ENCODE measurements at places on chromosomes 13 and 19.
A peak's percentile ranks its signal among the peaks of the same experiment; 100 is the strongest.

- DNase-seq: no peak
These were observed 378.0 kb downstream of the TBC1D4 start for GRCh38 chr13:75103976-75104375.

DNA sequence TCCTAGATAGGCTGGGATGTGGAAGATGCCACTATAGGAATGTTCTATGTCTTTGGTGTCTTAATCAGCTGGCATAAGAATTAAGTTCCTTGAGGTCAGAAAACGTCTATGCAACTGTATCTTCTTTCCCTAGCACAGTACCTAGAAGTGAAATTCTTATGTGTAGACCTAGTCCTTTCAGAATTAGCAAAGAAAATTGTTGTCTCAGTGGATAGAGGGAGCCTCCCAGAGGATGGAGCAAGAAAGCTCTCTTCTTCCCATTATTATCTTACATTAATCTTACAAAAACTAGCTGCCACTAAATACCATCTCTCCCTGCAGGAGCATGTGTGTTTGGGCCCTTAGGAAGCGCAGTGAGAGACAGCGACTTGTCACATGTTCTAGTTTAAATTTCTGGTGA is 11.6 kb downstream of the CLDN10 start:
- DNase-seq: no peak

GRCh38 chr19:50359328-50359818 is 6.1 kb downstream of the NAPSA start:
- no peak for DNase-seq

- DNase-seq: no peak
These were observed at the start of gene BBC3 for GRCh38 chr19:47230921-47231214. BBC3 (minus strand) TSS chr19:47231199; CDS start chr19:47228431, 2,768 bp downstream.

- DNase-seq: no peak
These were observed 1191.1 kb upstream of the MIR17HG start for GRCh38 chr13:90156390-90156789.

GRCh38 chr13:34868733-34869132 is 73.3 kb upstream of the NBEA start:
- DNase-seq: no peak

DNA sequence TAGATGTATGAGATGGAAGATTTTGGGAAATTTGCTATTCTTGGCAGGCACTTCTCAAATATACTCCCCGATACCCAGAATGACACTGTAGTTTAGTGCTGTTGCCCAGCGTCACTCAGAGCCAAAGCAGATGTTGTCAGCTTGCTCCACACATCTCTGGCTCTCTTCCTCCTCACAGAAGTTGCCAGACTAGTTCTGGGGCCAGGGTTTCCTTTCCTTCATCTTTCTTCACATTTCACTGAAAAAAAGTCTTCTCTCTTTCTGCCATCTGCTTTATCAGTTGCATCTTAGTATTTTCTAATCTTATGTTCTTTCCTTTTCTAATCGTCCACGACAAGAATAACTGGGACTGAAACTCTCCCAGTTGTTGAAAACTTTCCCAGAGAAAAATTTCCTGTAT is 251.4 kb downstream of the RGCC start:
- DNase-seq: no peak

DNA sequence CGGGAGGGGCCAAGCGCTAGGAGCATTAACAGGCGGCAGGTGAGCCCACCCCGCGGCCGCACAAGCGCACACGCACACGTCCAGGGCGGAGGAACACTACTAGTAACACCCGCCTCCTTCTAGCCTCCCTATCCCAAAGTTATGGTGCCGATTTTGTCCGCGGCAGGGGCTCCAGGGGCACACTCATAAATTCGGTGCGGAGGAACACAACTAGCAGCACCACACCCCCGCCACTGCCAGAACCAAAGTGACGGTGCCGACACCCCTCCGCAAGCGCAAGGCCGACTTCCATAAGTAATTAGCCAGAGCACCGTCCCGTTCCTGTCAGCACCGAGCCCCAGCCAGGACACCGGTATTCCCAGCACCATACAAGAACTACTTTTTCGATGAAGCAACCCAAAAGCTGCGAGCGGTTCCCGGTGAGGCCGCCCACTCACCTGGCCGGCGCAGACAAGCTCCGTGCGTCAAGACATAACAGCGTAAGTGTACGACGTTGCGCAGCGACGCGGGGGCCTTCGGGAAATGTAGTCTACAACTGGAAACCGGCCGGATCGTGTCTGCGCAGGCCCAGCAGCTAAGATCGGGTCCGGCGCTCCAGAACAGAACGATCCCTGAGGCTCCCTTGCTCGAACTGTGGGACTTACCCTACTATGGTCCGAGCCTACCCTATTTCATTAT is at the start of the genes ZNF540 and ZNF571:
TSS of gene ZNF540 (plus strand) at position 573 of the 678 bp plus-strand sequence. CDS start 3,572 bp downstream, outside the sequence.
TSS of gene ZNF571 (minus strand) at position 489 of the 678 bp plus-strand sequence. CDS start 8,116 bp downstream, outside the sequence.
- peak; percentile 83 for DNase-seq

DNA sequence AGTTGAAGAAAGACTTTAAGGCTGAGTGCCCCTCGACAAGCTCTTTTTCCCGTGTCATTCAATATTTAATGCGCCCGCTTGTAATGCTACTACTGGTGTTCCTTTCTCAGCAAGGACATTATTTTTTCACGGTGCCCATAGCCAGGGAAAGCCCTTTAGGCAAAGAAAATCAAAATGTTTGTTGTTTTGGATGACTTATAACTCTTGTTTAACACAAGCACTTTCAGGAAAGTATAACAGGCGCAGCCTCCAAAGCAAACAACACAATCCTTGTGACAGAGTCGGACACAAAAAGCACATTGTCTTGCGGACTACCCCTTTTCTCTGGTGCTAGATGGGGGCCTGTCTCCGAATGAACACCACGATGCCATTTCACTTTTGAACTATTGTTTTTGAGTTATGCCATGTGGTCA is 12.4 kb downstream of the ZIC5 start:
- peak; percentile 18 for DNase-seq

DNA sequence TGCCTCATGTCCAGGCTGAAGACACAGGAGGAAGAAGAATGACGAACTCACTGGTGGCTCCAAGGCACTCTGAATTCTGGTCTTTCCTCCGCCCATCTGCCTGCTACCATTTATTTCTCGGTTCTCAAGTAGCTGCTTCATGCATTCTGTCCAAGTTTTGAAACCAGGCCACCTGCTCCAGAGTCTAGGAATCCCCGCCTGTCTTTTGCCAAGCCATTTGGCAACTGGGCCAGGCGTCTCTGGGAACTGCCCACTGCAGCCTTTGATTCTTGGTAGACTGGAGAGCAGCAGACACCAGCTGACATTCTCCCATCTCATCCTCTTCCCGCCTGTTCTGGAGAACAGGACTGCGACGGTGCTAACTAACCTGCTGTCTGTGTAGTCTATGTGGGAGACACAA is 10.8 kb downstream of the SLC35E1 start:
- DNase-seq: no peak

DNA sequence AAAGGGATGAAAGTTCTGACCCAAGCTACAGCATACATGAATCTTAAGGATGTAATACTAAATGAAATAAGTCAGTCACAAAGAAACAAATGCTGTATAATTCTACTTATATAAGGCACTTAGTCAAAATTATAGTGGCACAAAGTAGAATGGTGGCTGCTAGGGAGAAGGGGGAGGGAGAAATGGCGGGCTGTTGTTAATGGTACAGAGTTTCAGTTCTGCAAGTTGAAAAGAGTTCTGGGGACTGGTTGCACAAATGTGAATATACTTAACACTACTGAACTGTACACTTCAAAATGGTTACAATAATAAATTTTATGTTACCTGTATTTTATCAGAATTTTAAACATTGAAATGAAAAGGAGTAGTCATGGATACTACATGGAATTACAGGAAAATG is 48.9 kb upstream of the CLDN10 start:
- DNase-seq: no peak

GRCh38 chr13:47117268-47117667 is 220.4 kb upstream of the HTR2A start:
- no peak for DNase-seq

DNA sequence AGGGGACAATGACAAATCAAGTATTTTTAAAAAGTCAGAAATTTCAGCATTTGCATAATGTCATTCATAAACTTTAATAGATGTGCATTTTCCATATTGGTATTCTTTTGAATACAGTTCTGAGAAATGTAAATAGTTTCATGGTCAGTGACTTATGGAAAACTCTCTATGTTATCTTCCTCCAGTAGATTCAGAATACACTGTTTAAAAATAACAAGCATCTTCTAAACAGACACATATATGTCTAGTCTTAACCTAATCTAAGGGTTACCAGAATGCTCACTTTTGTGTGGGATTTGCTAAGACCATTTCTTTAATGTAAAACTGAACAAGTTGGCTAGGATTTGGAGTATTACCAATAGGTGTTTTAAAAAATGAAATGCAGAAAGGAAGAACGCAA is 119.8 kb upstream of the SGCG start:
- no peak for DNase-seq

DNA sequence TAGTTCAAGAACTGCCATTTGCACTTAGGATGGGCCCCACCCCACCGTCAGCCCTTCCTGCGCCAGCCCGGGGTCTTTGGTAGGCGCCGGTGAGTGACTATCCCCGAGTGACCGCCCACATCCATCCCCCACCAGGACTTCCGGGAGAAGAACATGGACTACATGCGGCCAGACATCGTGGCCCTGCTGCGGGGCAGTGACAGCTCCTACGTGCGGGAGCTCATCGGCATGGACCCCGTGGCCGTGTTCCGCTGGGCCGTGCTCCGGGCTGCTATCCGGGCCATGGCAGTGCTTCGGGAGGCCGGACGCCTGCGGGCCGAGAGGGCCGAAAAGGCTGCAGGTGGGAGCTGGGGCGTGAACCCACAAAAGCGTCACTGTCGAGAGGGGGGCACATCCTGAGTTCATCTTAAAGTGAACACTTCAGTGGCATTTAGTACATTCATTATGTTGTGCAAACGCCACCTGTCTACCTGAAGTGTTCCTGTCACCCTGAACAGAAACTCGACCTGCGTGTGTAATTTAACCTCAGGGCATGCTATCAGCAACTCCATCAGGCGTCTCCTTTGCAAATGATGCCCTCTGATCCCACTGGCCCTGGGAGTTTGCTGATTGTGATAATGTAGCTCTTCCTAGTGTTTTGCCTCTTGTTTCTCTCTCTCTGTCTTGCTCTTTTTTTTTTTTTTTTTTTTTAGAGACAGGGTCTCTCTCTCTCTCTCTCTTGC is 42.4 kb upstream of the USE1 start:
- DNase-seq: no peak

GRCh38 chr13:75415694-75416093 is 66.3 kb downstream of the TBC1D4 start:
- DNase-seq: no peak

DNA sequence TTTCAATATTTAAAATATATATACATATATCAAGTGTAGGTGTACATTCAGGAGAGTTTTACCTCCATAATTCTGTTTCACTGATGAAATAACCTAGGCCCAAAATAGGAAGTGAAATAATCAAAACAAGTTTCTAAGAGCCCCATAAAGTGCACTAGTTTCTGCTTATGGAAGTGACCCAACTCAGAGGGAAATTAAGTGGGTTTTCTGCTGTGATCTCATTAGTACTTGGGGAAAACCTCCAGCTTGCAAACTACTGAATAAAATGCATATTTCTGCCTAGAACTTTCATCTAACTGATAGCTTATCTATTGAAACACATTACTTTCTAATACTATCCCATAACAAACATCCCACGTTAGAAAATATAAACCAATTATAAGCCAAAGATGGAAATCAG is 45.4 kb upstream of the MIR17HG start:
- no peak for DNase-seq

DNA sequence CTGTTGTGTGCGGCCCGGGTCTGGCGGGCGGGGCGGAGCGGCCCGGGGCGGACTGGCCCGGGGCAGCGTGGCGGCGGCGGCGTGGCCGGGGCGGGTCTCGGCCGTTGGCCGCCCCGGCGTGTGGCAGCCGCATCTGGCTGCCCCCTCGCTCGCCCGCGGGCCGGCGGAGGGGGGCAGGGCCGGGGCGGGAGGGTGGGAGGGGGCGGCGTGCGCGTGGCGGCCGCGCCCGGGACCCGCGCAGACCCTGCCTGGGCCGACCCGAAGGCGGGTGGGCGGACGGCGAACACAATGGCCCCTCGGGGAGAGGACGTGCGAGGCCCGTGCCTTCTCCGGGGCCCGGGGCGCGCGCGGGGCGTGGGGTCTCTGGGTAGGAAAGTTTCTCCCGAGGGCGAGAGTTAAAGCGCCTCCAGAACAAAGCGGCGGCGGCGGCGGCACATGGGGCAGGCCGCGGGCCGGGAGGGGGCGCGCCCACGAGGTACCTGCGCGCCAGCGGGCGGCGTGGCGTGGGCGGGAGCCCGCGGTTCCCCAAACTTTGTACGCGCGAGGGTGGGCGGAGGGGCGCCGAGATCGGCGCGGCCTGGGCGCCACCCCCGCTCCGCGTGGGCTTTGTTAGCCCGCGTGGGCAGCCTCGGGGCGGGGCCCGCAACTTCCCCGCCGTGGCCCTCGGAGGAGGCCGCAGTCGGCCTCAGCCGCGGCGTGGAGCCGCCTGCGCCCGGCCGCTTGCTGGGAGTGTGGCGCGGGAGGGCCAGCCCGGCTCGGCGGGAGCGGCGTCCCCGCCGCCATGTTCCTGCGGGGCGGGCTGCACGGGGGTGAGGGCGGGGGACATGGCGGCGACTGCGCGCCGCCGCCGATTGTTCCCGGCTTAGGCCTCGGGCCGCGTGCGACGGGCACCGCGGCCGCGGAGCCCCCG is 764 bp downstream of the MIR17HG start:
- peak; percentile 54 for DNase-seq

GRCh38 chr13:46675016-46675415 is 121.9 kb downstream of the ESD start:
- DNase-seq: no peak

GRCh38 chr13:30776661-30777060 is 41.3 kb downstream of the ALOX5AP start:
- DNase-seq: no peak

DNA sequence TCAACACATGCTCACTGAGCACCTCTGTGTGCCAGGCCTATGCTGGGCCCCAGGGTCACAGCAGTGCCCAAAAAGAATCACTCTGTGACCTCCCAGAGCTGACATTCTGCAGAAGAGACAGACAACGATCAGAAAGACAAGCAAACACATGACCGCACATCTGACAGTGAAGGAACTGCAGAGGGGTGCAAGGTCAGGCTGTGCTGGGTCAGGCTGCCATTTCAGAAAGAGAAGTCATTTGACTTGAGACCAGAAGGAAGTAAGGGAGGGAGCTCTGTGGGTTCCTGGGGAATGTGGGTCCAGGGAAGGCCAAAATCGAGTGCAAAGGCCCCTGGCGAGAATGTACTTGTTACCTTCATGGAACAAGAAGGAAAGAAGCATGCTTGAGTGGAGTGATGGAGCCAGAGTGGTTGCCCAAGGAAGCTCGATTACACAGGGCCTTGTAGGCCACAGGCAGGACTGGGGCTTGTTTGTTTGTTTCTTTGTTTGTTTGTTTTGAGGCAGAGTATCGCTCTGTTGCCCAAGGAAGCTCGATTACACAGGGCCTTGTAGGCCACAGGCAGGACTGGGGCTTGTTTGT is 11.4 kb upstream of the CD22 start:
- DNase-seq: no peak

GRCh38 chr13:80379245-80379644 is 38.3 kb upstream of the SPRY2 start:
- no peak for DNase-seq

GRCh38 chr13:108662528-108662927 is 33.1 kb downstream of the MYO16 start:
- DNase-seq: no peak

- DNase-seq: no peak
These were observed 10.0 kb downstream of the KLC3 start for GRCh38 chr19:45350477-45351058.

All from natural killer cell (primary cell).